CD8-positive, alpha-beta T cell (primary cell): ENCODE measurements at places on chromosomes 4 and X.
A peak's percentile ranks its signal among the peaks of the same experiment; 100 is the strongest.

- DNase-seq: no peak
Measured at GRCh38 chr4:27764526-27764837, 903.8 kb downstream of the STIM2 start.

DNA sequence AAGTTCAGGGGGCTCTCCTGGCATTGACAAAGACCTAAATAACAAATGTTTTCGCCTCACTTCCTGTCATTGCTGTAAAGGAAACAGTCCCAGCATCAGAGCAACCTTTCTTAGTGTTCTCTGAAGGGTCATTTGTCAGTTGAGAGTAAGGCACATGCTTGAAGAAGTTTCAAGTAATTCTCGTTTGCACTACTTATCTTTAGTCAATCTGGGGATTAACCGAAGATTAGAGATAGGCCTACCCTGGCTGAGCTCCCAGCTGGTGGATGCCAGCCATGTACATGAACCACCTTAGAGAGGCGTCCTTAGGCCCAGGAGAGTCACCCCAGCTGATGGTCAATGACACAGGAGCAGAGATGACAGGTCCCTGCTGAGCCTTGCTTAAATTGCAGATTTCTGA lies 189.9 kb upstream of the PGRMC2 start:
- DNase-seq: no peak

GRCh38 chr4:15963001-15963451 lies at the start of gene FGFBP2:
Gene FGFBP2 (minus strand): TSS chr4:15963175. CDS start chr4:15963129, 46 bp downstream.
- DNase-seq: peak; percentile 91

GRCh38 chr4:80471756-80472155 lies 136.2 kb downstream of the CFAP299 start:
- DNase-seq: no peak

DNA sequence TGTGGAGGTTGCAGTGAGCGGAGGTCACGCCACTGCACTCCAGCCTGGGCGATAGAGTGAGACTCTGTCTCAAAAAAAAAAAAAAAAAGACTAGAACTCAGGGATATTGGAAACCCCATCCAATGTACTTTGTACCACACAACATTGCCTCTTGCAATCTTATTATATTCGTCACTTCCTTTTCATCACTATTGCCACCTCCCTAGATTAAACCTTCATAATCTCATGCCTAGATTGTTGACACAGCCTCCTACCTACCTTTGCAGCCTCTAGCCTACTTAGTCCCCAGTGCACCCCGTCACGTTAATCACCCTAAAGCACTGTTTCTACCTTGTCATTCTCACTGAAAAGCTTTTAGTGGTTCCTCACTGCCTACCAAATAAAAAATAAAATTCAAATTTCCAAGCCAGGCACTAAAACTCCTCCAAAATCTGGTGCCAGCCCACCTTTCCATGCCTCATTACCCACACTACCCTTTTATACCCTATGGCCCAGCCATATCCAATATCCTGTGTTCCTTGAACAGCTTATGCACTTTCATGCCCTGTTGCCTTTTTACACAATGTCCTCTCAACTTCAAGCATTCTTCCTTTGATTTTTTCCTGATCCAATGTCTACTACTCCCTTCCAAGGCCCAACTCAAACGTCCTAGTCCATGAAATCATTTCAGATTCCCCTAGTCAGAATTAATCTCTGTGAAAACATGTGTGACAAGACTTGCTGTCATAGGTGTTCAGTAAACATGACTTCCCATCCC lies 23.6 kb upstream of the GJB1 start:
- DNase-seq: no peak

GRCh38 chr4:171378323-171378722 lies 434.9 kb upstream of the GALNTL6 start:
- no peak for DNase-seq

DNA sequence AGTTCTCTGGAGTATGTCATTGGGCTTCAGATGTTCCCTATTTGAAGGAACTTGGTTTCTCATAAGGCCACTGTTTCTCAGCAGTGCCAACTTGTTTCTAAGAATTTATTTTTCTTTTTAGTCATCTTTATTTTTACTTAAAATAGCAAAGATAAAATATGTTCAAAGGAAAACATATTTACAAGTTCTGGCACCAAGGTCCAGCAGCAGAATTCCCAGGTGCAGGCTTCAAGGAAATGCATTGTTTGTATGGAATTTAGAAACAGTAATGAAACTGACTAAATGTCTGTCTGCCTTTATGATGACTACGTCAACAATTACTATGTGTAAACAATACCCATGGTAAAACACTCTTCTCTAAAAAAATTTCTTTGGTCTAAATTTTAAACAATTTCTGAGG lies 109.6 kb downstream of the IL15 start:
- DNase-seq: no peak

GRCh38 chrX:129961180-129962083 lies 21.0 kb upstream of the BCORL1 start:
- DNase-seq: peak; percentile 56

GRCh38 chrX:153526801-153527200 lies 9.4 kb downstream of the ATP2B3 start:
- DNase-seq: no peak

GRCh38 chr4:2928242-2929176 lies 34.7 kb downstream of the NOP14 start:
- DNase-seq: no peak

GRCh38 chr4:72319601-72320021 lies 249.4 kb downstream of the ADAMTS3 start:
- DNase-seq: no peak

DNA sequence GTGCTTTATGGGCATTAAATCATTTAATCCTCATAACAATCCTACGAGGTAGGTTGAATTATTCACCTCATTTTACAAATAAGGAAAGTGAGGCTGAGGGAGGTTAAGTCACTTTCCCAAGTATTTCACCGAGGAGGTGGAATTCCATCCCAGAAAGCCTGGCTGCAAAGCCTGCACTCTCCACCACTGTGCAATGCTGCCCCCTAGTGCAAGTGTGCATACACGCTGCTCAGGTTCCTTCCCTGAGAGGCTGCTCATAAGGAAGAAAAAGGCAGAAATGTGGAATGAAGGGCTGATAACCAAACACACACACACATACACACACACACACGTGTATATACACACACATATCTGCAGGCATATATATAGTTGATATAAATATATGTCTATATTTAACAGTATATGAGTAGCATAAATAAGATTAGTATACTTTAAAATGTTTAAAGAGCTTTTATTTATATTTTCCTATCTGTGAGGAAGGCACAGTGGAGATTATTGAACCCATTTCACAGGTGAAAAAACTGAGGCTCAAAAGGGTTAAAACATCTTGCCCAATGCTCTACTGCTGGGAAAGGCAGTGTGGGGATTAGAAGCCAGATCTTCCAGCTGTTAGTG lies 714.5 kb upstream of the TENM3 start:
- no peak for DNase-seq

DNA sequence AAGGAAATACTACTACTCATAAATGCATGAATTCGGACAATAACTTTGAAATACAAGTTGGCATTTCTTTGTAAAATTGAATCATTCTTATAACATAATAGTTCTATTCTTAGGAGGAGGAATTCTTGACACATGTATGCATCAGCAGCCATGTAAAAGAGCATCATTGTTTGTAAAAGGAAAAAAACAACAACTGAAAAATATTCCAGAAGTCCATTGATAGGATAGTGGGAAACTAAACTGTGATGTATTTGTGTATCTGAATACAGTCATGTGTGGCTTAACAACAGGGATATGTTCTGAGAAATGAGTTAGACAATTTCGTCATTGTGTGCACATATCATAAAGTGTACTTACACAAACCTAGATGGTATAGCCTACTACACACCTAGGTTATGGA lies 102.0 kb upstream of the SH3RF1 start:
- no peak for DNase-seq

- DNase-seq: no peak
Measured at GRCh38 chr4:108192056-108192455, 23.3 kb upstream of the LEF1 start.

- no peak for DNase-seq
Measured at GRCh38 chr4:138458751-138459150, 216.6 kb upstream of the SLC7A11 start.

- DNase-seq: no peak
Measured at GRCh38 chrX:1327651-1328304, 8.8 kb upstream of the IL3RA start.

GRCh38 chr4:168877511-168878491 lies 132.3 kb downstream of the CBR4 start:
- no peak for DNase-seq
